ENCODE measurements at places on chromosomes 5 and 9.

- DNase-seq = no peak
These were observed 237.3 kb downstream of the DRD1 start for GRCh38 chr5:175206669-175207068.

DNA sequence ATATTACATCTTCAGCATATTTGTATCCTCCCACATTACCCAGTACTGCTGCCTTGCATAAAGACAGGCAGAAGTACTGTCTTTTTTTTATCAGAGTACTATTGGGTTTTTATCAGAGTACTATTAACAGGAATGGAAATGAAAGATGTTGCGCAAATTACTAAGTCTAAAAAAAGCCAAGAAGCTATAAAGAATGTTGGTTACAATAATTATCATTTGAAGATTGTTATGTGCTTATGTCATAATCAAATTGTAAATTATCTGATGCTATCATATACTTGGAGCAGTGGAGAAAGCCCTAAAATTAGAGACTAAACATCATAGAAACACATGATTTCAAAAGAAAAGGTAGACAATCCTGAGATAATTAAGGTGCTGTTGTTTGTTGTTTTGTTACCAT is 188.8 kb downstream of the CCDC192 start:
- DNase-seq = no peak

GRCh38 chr5:31322946-31323345 is 129.5 kb downstream of the CDH6 start:
- DNase-seq = no peak

DNA sequence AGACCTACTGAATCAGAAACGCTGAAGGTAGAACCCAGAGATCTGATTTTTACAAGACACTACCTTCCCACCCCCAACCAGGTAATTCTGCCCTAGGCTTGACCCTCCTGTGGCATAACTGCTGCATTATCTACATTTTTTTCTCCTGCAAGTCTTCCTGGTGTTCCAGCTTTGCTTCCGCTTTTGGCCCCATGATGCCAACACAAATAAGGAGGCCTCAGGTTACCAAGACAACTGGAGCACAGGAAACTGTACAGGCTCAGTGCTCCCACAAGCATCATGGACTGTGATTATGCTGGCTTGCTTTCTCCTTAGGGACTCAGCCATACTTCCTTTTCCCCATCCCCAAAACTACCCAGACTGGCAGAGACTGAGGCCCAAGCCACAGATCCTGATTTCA is 6.6 kb upstream of the MSMP start:
- no peak for DNase-seq

GRCh38 chr5:97388794-97389193 is 205.7 kb upstream of the RIOK2 start:
- DNase-seq = no peak
